NCI-H69 (cell line): ENCODE measurements at places on chromosomes 12 and 14.

GRCh38 chr12:124822218-124822617 is 41.4 kb downstream of the SCARB1 start:
- no peak for DNase-seq

- DNase-seq, result no peak
Measured at GRCh38 chr14:69291396-69291795, 31.4 kb downstream of the GALNT16 start.

- peak; percentile 82 for DNase-seq
Measured at GRCh38 chr12:94560431-94561221, 89.7 kb downstream of the TMCC3 start.

DNA sequence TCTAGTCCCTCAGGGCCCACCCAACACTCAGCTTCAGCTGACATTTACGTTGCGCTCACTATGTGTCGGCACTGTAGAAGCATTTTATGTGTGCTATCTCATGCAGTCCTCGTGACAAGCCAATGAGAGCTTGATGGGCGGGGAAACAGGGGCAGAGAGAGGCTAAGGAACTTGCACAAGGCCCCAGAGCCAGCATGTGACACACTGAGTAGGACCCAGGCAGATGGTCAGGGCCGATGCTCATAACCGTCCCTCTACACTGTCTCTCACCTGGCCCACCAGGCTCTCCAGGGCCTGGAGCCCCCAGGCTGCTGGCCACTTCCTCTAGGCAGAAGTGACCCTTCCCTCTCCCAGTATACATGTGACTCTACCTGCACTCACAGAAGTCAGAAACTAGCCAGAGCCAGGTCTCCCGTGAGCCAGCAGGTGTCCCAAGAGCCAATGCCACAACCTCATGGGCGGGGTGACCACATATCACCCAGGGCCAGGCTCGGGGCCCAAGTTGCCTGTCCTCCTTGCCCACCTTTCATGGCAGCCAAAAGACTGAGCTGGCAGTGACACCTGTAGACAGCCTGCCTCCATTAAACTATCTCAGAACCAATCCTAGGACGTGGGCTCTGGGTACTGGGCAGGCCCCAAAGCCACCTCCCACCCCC is 38.3 kb downstream of the TTC7B start:
- no peak for DNase-seq

DNA sequence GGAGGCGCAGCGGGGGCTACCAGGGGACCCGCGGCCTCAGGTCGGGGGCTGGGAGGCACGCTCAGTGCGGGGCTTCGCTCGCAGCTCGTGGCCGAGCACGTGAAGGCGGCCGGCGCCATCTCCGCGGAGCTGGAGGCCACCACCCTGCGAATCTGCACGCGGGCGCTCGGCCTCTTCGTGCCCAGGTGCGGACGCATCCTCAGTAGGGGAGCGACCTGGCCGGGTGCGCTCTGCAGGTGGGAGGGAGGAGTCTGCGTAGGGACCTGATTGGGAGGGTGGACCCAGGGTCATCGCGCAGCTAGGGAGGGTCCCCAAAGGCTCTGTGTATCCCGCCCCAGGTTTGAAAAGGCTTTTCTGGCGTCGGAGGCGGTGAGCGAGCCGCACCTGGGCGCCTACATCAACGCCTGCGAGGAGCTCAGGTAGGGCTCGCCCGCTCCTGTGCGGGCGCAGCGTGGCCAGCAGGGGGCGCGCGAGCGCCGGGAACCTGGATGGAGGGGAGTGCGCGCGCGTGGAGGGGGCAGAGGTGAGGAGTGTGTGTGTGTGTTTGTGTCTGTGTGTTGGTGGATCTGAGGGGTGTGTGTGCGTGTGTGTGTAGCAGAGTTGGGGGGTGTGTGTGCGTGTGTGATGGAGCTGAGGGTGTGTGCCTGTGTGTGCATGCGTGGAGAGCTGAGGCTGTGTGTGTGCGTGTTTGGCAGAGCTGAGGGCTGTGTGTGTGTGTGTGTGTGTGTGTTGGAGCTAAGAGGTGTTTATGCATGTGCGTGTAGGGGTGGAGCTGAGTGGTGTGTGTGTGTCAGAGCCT is 10.3 kb downstream of the EXOC3L4 start:
- peak; percentile 86 for DNase-seq

DNA sequence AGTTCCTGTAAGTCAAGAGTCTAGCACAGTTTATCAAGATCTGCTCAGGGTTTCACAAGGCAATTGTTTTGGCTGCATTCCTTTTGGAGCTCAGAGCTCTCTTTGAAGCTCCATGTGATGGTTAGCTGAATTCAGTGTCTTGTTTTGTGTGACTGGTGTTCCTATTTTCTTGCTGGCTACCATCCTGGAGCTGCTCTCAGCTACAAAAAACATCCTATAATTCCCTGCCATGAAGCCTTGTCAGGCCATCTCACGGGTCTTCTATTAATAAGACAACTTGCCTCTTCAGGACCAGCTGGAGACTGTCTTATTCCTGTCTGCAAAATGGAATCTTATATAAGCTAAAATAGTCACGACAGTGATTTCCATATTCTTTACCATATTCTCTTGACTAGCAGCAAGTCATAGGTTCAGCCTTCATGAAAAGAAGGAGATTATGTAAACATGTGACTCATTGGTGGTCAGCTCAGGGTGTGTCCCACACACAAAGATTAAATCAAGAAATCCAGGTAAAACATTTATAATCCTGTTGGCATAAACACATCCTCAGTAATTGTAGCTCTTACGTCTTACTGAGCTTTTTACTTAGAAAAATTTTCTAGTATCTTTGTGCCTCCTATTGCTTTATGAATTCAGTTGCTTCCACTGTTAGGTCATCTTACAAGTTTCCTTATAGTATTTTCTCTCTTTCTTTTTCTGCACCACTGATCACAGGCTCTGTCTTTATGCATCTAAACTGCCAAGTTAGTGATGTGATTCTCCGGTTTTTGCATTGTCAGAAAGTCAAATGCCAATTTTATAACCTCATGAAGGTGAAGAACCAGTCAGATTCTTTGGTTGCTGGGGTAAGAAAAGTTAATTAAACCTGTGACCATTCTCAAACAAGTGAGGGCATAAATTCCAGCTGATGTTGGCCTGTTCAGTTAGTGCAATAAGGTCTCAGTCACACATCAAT is 378.5 kb upstream of the MGAT4C start:
- DNase-seq, result no peak

DNA sequence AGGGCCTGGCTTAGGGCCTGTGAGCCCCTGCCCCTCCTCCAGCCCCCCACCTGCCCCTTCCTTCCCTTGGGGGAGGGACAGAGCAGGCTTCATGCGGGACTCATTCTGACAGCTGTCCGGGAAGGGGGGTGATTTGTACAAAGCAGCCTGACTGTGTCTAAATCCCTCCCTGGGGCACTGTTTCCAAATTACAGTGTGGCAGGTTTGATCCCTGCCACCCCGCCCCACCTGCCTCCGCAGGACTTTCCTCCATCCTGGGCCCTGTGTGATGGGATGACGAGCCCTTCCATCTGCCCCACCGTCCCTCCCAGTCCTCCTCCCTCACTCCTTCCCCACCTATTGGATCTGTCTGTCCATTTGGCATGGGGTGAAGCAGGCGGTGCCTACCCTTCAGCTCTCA is 363.9 kb downstream of the BCL11B start:
- DNase-seq, result no peak

GRCh38 chr12:2211119-2211518 is 158.3 kb downstream of the CACNA1C start:
- DNase-seq, result no peak
